ENCODE measurements at places on chromosomes 12 and 14.

GRCh38 chr12:15209782-15210181, 11.4 kb downstream of the RERG start:
- peak; percentile 49 for DNase-seq

GRCh38 chr12:22562036-22563028, 18.0 kb upstream of the C2CD5 start:
- no peak for DNase-seq

GRCh38 chr14:94426526-94426925, 26.1 kb downstream of the SERPINA11 start:
- no peak for DNase-seq

- no peak for DNase-seq
Observed at GRCh38 chr12:3576891-3577290, 85.9 kb downstream of the PRMT8 start.

- no peak for DNase-seq
Observed at GRCh38 chr12:112190231-112191025, 65.1 kb downstream of the TRAFD1 start.

DNA sequence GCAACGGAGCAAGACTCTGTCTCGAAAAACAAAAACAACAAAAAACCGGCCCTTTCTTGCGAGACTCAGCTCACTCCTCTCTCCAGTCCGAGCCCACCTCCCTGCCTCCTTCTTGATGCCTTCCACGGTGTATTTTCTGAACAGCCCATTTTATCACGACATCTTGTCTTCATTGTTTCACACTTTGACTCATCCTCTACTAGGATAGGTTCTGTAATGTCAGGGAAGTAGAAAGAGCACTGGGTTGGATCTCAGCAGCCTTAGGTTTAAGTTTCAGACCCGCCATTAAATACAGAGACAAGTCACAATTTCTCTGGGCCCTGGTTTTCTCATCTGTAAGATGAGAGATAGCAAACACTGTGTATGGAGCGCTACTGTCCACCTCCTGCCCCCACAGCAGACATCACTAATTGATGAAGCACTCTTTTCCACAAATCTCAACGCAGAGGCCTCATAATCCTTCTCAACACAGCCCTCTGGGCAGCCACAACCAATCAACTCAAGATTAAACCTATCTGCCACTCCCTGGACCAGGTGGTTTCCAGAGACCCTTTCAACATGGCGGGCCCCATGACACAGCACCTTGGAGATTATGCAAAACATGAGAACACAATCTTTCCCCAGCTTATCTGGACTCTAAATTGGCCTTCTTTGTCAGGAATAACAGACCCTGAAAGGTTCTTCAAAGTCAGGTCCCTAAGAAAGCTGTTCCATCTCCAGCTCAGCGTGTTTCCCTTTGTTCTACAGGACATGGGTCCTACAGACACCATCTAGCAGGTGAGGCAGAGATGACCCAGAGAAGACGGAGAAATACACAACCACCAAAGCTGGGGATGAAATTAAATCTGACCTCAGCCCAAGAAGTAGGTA, 35.6 kb downstream of the CCDC88C start:
- DNase-seq: no peak

- DNase-seq: no peak
Observed at GRCh38 chr14:75711105-75711795, 50.2 kb downstream of the TTLL5 start.

DNA sequence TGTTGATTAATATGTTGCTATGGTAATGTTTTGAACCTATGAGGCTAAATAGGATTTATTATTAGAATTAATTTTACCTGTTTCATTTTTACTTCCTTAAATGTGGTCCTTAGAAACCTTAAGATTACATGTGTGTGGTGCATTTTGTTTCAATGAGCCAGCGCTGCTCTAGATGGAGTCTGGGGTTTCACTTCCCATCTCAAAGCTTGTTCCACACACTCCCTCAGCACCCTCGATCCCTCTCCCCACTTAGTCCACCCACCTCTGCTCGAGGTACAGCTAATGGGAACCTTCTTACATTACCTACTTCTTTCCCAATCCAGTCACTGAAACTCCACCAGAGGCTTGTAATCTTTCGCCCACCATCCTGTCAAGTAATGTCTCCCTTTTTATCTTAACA, 205.2 kb downstream of the PAX9 start:
- DNase-seq: no peak

DNA sequence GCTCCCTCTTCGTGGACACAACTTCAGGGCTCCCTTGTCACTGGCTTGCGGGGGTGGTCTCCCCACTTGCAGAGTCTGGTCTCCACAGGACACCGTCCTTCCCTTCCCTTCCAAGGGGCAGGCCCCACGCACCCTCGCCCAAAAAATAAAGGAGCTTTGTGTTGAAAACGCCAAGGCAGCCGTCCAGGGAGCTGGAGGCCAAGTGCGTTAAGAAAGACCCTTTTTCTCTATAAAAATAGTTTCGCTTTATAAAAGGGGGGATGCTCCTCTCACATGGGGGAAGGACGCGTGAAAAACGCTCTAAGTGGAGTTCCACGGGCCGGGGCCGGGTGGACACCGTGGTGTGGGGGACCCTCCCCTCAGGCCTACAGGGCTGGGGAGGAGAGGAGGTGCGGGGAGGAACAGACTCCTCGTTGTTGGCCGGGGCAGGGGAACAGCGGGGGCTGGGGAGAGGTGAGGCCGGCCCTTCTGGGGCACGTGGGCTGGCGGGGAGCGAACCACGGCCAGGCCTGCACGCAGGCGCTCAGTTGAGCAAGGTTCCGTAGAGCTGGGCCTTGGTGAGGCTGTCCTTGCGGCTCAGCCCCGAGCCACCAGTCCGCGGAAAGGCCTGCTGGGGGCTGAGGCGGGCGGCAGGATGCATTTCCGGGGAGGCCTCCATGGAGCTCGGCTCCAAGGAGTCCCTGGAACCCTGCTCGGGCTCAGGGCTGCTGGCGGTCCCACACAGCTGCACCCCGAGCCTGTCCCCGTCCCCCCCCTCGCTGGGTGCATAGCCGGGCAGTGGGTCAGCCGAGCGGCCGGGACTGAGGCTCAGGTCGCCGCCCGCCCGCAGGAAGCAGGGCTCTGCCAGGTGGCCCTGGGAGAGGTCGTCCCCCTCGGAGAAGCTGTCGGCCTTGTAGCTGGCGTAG, 49.5 kb downstream of the BEGAIN start:
- no peak for DNase-seq

- no peak for DNase-seq
Observed at GRCh38 chr12:44457465-44457864, 418.6 kb downstream of the NELL2 start.

DNA sequence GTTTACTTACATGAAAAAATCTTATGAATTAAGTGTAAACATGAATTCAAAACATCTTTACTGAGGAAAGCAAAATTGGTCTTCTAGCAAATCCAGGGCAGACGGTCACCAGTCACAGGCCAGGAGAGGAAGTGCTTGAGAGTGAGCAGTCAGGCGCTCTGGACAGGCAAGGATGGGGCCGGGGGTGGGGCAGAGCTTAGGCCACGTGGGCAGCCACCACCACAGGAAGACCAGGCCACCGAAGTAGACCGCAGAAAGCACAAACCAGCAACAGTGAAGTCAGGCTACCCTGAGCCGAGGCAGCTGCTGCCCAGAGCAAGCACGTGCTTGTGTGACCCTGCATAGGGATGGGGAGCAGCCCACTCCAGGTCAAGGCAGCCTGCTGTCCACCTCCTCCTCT, 33.5 kb downstream of the SLC6A12 start:
- no peak for DNase-seq

DNA sequence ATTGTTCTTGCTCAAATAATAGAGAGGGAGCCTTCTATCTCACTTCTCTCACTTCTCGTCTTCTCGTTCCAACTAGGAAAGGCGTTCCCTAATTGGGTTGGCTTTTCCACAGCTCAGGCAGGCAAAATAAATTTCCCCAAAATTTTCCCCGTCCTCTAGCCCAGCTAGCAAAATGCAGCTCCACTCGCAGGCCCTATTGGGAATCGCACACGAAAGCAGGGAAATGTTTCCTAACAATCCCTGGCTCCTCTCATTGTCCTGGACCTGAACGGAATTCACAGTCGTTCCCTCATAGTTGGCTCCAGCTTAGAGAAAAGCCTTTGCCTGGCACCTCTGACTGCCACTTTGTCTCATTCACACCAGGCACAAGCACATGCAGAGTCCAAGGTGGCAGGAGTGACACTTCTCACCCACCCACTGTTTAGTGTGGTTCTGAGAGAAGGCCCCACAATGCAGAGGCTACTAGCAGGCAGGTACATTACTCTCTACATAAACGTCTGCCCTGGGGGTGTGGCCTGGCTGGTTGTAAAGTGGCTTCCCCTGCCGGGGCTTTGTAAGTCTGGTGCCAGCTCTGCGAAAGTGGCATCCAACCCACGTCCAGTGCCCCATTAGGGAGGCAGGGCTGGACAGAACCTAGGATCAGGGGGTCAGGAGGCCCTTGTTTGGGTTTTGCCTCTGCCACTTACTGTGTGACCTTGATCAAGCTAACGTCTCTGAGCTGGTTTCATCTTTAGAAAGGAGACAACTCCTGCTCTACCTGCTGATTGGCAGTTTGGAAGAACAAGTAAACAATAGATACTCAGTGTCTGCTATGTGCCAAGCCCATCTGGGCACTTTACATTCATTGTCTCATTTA, 4.2 kb downstream of the SERPINA10 start:
- DNase-seq: no peak

All from HS-5 (cell line).